ENCODE measurements at places on chromosomes 12 and 14.

DNA sequence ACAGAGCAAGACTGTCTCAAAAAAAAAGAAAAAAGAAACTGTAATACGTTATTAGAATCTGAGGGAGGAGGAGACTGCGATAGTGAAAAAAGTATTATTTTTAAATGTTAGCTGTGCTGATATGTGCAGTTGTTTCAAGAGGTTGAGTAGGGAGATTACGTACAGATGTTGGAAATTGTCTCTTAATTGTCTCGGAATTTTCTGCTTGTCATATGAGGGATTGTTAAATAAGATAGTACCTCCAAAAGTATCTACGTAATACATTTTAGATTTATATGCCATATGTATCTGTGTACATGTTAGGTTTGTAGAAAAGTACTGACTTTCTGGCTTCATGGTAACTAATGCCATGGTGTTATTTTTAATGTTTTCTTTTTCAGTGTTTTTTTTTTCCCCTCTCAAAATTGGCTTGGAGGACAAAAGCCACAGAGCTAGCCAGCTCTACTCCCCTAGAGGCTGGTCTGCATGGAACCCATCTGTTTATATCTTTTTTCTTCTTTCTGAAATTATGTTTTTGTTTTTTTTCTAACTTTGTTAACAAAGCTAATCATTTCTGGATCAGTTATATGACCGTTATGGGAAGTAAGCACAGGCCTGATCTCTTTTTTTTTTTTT is 3.4 kb downstream of the RIMKLB start:
- no peak for DNase-seq

DNA sequence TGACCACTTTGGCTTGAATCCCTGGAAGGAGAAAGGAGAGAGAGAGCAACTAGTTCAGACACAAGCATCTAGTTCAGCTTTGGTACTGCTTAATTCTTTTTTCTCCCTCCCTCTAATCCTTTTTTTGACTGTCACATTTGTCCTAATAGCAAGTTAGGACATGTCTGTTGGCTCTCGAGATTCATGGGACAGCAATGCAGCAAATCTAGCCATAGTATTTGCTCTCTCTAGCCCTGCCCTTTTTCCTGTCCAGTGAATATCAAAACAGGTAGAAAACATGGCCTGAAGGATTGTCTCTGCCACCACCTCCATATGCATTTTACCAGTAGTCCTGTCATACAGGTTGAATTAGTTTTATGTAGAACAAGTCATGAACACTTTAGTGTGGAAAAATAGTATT is 116.4 kb downstream of the PTPRB start:
- DNase-seq, result no peak

DNA sequence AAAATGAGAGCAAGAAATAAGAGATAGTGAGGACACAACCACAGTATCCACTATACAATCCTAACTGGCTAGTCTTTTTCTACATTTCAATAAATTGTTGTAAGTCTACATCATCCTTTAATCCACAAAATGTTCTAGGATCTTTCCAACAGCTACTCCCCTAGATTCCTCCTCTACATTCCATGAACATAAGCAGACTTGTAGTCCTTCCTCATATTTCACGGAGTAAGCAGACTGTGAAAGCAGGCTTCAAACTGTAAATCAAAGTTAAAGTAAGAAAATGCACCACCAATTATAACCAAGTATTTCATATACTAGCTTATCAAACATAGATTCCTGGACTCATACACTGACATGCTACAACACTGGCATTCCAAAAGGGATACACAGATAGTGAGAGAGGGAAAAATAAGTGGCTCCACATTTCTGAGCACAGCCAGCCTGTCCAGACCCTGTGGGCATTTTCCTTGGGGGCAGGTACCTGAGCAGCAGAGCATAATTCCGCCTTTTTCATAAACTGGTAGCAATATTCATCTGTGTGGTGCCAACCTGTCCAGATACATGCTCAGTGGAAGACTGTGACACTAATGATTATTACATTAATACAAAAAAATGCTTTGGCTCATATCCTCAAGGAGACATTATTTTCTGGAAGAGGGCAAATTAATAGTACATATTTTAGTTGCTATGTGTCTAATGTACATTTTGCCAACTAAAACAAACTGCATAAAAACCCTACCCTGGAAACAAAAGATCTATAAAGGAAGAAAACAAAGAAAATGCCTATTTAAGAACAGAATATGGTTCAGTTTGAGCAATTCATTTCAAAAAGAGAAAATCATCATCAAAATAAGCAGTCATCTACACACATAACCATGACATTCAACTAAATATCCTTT is 113.3 kb upstream of the FSCB start:
- DNase-seq, result no peak

GRCh38 chr14:52402812-52403526 is 88.9 kb downstream of the PTGER2 start:
- DNase-seq, result no peak

GRCh38 chr12:100716945-100717732 is 77.4 kb upstream of the ANO4 start:
- DNase-seq, result no peak

GRCh38 chr14:95102680-95103044 is 54.7 kb downstream of the DICER1 start:
- DNase-seq, result no peak

DNA sequence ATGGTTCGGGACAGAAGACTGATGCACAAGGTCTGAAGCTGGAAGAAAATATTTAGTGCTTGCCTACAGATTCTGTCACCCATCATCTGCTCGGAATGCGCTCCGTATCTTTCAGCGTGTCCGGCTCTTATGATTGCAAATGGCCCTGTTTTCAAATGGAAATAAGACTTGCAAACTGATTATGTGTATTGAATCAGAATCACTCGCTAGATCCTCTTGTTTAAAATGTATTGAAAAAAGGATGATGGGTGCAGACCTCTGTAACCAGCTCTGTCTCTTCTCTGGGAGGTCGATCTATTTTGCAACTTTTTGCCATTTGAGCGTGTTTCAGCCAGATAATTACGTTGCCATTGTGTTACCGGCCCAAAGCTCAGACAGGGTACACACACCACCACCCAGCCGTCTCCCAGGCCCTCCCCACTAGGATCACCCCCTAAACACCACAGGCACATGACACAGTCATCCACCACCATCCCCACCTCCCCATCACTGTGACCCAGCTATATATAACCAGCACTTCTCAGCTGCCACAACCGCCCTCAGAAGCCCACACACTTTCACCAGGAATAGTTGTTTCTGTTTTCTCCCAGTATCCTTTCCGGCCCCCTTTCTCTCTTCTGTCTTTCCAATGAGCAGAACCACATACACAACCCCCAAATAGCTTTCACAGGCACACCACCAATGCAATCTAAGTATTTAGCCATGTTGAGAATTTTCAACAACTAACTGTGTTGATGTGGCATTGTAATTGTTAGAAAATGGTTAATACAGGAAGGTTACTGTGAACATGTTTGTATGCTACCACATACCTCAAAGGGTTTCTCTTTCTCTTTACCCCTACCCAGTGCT is 10.7 kb downstream of the NKX2-1 start:
- DNase-seq, result no peak

DNA sequence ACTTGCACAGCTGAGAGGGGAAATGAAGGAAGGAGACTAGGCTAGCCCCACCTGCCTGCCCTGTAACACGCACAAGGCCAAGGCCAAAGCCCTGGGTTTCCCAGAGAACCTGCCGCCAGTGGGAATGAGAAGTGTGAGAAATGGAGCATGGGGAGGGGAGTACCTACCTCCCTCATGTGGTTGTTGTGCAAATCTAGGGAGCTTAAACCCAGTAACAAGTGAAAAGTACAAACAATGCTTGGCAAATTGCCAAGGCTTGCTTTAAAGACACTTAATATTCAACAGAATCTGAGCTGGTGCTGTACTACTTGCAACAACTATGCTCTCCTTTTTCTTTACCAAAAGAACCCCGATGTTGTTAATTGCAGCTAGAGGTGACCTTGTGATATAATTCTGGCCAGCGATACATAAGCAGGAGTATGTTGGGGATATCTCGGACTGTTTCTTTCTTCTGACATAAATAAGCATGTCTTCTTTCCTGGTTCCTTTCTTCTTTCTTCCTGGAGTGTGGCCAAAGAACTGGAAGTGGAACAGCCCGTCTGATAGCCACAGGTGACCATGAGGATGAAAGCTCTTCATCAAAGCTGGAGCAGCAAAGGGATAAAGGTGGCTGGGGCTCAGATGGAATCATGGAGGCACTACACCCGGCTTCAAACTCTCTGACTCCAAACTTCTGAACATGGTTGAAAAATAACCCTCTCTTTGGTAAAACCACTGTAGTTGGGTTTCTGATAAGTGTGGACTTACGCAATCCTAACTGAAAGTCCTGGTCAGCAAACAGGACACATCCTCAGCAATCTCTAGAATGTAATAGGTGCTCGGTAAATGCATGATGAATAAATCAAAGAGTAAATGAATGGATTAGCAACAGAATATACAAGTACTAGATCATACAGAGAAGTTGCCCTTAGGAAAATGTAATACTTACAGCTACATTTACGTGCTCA is 207.9 kb downstream of the NUAK1 start:
- no peak for DNase-seq

- DNase-seq, result no peak
Observed at GRCh38 chr12:109589240-109589590, 15.6 kb downstream of the MVK start.

DNA sequence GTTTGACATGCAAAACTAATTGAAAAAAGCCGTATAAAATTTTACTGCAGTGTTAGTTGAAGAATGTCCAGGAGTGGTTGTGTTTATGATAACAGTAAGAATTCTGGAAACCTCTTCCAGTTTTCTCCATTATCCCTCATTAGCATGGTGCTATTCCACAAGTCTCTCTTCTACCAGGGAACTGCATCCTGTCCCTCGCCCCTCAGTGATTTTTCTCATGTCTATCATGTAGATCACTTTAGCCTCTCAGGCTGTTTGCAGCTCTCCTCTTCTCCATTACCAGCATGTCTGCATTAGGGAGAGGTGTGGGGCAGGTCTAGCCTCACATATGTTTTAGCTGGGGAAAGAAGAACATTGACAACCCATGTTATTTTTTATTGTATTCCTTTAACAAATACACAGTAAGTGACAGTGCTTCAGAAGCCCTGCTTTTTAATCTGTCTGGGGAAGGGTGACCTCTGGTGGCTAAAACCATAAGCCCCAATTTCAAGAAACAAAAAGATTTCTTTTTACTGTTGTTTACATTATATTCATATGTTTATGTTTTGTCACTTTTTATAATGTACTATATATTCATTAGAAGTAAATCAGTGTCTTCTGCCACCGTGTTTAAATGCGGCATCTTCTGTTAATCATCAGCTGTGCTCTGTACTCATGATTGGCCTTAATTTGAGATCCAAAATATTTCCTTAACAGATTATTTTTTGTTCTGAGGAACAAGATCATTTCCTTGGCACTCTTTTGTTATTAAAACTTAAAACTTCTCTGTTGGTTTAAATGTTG is 70.7 kb downstream of the RASSF8 start:
- DNase-seq, result no peak

DNA sequence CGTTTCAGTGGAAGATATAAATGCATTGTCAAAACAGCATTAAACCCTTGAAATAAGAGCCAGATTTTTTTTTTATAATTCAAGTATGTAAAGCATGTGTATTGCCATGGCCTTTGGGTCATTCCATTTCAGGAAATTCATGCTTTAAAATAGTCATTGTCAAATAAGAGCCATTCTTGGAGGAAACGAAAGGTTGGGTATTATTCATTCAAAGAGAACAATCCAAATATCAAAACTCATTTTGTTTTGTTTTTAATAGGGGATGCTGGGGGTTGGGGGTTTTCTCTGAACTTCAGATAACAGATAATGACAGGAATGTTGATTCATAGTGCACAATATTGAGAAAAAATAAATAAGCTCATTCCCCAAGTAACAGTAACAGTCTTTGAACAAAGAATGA is 174.4 kb upstream of the NUDT4 start:
- no peak for DNase-seq

DNA sequence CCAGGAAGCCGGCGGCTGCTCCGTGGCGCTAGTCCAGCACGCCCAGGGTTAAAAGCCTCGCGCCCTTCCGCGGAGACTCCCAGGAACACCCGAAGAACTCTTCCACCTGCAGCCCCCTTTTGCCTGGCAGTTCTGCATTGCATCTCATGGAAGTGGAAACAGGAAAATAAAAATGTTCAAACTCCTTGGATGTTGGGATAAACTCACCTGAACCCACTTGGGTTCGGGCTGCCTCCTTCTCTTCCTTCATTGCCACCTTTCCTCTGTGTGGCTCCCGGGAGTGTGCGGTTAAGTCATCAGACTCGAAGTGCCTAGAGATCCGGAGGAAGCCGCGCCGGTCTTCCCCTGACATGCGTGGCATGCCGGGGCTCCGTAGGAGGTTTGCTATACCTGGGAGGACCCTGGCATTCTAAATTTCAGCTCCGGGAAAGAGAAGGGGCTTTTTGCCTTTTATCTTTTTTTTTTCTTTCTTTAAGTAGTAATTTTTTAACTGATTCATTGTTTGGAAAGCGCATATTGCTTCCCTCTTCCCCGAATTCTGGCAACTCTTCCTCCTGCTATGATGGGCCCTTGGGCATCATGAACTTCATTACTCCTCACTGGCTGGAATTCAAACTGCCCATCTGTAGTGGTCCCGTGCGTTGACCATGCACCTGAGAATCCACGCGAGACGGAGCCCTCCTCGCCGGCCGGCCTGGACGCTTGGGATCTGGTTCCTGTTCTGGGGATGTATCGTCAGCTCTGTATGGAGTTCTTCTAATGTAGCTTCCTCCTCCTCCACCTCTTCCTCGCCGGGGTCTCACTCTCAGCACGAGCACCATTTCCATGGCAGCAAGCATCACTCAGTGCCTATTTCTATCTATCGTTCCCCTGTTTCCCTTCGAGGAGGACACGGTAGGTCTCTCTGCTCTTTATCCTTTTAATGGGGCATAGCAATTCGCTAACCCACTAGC is 931.4 kb downstream of the DIO2 start:
- DNase-seq, result no peak

- DNase-seq, result no peak
Observed at GRCh38 chr12:12439636-12440035, 82.8 kb downstream of the BORCS5 start.

- no peak for DNase-seq
Observed at GRCh38 chr12:98188650-98189077, 326.7 kb upstream of the TMPO start.

GRCh38 chr14:89165189-89166181 is 251.5 kb downstream of the FOXN3 start:
- no peak for DNase-seq

GRCh38 chr14:65804439-65805112 is 392.0 kb downstream of the FUT8 start:
- DNase-seq, result no peak

DNA sequence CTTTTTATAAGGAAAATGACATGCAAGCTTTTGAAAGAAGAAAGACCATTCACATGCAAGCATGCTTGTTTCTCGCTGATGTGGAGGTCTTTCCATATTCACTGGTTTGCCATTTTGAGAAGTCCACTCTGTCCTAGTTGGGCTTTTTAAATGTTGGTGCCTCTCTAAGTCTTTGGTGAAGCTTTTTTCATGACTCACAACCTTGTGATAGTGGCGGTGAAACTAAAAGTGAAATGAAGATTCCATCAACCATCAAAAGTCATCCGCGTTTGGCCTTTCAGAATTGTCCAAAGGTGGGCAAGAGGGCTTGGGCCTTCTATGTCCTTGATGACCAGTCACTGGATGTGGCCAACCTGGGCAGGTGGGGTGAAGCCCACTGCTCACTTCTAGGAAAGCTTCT is 4.3 kb downstream of the LRRC74A start:
- DNase-seq, result no peak

All from brain pericyte (primary cell).